ENCODE measurements at places on chromosomes 6 and 20.

GRCh38 chr6:33960345-33961313, 156.8 kb upstream of the MLN start:
- DNase-seq: no peak

DNA sequence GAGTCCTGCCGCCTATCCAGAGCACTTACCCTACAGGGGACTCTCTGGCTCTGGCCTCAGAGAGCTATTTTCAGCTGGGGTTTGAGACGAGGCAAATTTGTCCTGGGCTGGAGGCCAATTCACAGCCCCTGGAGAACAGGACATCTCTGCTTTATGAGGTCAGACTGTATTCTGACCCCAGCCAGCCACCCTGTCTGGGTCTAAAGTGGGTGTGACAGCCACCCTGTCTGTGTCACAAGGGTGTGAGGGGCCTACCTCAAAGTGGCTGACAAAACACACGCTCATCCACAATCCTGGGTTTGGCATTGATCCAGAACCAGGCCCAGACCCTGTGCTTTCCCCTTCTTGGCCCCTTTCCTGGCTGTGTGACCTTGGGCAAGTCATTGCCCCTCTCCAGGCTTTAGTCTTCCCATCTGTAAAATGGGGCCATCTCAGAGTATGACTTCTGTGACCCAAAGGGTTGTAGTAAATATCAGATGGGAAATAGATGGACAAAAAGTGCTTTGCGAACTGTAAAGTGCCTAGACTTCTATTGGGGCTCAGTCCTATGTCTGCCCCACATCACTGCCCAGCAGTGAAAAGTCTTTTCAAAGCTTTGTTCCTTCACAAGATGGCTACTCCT, 44.1 kb upstream of the TGM2 start:
- DNase-seq: no peak

GRCh38 chr20:62368392-62368975, 1.4 kb upstream of the LAMA5 start:
- DNase-seq: no peak

DNA sequence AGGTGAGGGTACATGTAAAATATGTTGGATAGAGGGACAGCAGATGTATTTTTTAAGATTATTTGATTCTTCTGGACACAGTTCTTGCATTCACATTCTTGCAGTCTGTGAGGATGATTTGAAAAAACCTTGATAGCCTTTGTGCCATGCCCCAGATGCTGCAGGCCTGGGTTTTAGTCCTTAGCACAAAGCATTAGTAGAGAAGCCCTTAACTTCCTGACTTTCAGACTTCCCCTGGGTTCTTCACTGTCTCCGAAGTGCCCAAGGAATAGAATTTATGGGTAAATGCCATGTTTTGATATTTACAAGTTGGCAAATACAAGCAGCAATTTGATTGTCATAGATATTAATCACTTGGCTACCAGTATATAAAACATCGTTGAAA, 67.6 kb upstream of the SUPT3H start:
- no peak for DNase-seq

GRCh38 chr6:4010048-4010447, 68.9 kb downstream of the FAM217A start:
- no peak for DNase-seq

DNA sequence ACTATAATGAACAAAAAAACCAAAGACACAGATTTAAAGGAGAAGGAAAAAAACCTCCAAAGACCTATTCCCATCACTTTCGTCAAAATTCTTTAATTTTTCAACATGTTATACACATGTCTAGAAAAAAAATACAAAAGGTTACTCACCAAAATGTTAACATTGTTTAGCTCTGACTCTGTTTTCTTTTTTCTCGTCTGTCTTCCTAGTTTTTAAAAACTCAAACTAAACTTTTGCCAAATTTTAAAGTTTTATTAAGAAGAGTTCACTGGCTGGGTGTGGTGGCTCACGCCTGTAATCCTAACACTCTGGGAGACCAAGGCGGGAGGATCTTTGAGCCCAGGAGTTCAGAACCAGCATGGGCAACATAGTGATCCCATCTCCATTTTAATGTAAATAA, 10.8 kb downstream of the MCUR1 start:
- DNase-seq: no peak

DNA sequence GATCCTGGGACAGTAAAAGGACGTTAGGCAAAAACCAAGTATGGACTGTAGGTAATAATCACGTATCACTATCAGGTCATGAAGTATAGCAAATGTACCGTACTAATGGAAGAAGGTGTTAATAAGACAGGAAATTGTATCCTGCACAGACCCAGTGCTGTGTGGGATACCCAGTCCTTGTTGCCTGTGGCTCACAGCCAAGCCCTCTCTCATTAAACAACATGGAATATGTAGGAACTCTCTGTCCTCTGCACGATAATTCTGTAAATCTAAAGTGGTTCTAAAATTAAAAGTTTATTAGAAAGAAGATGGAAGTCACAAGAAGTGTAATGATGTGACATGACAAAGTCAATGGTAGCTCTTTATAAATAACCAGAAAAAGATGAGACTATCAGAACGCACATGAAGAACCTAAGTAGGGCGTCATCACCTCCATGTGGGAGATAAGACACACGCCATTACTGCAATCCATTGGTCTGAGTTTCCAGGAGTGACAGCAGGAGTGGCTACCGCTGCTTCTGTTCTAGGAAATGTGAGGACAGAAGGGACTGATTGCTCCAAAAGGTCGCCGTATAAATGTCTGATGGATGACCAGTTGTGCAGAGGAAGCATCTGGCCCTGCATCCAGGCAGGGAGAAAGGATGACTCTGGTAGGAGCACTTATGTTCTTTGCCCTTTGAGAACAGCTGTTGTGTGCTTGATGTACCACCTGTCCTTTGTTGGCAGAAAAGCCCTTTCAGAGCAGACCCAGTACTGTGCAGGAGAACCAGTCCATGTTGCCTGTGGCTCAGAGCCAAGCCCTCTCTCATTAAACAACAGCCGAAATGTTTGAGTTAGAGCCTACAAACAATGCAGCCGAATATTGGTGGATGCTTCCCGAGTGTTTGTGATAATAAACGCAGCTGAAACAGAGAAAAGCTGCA, 125.6 kb downstream of the FIG4 start:
- no peak for DNase-seq

- DNase-seq: no peak
Measured at GRCh38 chr20:6718662-6719368, 48.7 kb upstream of the BMP2 start.

GRCh38 chr6:134318974-134319281, 1.0 kb upstream of the SGK1 start:
- no peak for DNase-seq

DNA sequence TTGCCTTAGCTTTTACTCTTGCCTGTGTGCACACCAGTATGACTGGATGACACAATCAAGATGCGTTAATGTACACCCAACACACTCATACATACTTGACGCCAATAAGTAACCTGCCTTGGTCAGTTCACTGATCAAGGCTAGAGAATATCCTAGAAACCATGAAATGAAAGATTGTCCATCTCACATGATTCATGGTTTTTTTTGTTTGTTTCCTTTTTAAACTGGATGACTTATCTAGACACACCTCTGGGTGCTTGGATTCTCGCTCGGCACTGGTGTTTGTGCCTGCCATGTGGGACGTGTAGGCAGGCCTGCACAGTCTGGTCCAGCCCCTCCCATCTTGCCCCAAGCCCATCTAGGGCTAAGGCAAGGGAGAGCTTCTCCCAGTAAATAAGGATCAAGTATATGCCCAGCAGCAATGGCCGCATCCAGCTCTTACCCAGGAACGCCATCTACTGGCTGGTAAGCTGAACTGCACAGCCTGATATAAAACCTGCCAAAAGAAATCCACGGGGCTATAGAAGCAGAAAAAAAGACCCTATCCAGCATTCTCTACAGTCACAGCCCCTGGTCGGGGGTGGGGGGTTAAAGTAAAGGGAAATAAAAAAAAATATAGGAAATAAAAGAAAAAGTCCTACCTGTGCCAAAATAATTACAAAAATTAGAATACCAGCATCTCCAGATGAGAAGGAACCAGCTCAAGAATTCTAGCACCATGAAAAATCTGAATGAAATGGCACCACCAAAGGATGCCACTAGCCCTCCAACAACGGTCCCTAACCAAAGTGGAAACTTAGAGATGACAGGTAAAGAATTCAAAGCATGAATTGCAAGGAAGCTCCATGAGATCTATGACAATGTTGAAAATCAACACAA, 73.3 kb downstream of the OTOR start:
- peak; percentile 15 for DNase-seq

DNA sequence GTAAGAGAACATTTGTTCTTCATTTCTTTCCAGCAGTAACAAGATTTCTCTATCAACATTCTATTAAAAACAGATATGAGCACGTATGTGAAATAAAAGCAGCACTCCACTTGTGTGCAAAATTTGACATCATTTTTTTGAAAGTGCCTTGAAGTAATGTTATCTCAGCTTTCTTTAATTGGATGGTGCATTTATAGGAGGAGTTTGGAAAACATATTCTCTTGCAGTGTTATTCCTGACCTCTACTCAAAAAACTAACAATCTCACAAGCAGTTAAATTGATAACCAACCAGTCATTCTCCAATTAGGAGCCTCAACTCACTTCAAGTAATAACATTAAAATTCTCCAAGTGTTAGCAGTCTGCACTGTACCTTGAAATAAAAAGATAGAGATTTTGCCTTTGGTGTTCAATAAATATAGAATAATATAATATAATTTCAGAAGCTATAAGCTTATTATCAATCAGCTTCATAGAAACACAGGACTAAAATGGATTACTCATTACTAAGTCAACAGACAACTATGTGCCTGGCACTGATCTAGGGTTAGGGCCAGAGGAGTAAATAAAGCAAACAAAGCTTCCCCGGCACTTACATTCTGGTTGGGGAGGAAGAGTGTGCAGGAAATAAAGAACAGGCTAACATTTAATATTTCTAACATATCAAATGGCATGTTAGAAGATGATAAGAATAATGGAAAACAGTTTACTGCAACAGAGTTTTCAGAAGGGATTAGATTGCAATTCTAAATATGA, 149.0 kb upstream of the SGK1 start:
- DNase-seq: no peak

DNA sequence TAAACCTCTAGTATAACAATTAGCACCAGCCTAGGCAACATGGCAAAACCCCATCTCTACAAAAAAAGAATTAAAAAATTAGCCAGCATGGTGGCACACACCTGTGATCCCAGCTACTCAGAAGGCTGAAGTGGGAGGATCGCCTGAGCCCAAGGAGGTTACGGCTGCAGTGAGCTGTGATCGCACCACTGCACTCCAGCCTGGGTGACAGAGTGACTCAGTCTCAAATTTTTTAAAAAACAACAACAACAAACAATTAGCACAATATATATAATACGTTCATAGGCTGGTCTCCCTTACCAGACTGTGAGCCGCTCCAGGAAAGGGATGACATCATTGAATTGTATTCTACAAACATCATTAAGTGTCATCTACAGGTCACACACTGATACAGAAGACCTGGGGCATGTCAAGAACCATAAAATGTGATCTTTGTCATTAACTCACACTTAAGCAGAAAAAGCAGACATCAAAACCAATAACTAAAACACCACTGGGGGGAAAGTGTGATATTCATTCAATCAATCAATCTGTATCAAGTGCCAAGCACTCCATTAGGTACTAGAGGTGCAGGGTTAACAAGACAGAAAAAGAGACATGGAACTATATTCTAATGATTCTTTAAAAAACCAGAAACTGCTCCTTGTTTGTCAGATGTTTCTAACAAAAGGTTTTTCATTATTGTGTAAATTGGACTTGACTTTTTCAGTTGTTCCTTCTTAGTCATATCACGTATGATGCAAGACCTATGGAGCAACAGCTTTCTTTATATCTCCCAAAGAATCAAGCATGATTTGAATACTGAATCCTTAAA, 17.8 kb downstream of the MAP3K5 start:
- DNase-seq: no peak

- no peak for DNase-seq
Measured at GRCh38 chr6:67231092-67231491, 1404.0 kb upstream of the ADGRB3 start.

DNA sequence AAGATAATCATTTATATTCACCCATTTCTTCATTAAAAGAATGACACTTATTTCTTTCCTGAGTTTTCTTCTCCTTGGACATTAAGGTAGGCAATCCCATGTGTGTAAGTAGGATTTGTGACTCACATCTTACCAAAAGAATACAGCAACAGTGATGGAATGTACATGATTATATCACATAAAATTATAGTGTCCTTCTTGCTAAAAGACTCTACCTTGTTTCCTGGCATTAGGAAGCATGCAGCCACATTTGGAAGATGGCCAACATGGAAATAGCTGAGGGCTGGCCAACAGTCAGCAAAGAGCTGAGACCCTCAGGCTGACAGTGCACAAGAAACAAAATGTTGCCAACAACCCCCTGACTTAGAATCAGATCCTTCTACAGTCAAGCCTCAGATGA, 327.9 kb upstream of the MARCKS start:
- peak; percentile 9 for DNase-seq

DNA sequence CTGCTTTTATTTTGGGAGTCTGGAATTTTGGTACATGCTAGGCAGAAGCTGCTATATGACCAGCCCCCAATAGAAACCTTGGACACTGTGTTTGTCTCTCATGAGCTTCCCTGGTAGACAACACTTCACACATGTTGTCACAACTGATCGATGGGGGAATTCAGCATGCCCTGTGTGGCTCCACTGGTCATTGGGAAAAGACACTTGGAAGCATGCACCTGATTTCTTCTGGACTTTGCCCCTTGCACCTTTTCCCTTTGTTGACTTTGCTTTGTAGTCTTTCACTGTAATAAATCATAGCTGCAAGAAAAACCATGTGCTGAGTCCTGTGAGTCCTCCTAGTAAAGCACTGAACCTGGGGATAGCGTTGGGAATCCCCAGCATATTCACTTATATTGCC, 7.9 kb upstream of the WFDC10A start:
- no peak for DNase-seq

DNA sequence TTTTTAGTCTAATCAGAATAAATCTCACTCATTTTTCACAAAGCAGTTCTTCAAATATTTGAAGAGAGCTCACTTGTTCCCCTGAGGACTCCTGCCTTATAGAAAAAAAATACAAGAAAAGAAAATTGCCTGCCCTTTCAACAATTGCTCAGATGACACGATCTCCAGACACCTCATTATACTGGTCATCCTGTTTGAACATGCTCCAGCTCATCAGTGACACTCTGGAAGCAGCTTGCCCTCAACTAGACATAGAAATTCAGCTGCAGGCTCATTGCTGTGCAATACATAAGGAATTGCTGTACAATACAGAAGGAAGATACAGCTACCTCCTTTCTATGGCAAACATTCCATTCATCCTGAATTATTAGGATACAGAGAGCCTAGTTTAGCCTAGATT, 73.1 kb downstream of the OPN5 start:
- DNase-seq: no peak

DNA sequence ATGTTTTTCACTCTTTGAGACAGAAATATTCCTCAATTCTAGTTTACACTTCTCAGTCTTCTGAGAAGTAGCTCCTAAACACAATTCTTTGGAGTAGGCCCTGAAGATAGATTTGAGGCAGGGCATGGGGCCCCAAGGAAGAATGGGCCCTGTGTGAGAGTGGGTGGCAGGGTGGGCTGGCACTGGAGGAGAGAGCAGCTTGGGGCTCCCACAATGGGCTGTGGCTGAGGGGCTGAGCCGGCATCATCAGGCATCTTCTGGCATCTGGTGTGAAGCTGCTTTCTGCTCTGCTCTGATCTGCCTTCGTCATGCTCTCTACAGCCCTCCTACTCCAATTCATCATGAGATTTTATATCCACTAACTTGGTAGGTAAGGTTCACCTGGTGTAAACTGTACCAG, 88.2 kb downstream of the CDH26 start:
- no peak for DNase-seq

All from astrocyte of the cerebellum (primary cell).